ENCODE measurements at places on chromosomes 16 and 17.

DNA sequence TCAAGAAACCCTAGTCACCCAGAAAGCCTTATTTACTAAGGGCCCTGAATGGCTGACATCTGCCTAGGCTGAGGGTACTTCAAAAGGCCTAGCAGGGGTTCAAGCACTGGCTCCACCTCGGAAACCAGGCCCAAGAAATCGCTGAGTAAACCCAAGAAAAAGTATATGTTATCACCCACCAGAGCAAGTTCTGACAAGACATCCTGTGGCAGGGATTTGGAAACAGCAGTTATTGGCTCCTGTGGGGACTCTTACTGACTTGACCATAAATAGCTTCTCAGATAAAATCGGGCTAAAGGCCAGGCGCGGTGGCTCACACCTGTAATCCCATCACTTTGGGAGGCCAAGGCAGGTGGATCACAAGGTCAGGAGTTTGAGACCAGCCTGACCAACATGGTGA lies 12.2 kb downstream of the ATP6V0D1 start:
- no peak for DNase-seq

DNA sequence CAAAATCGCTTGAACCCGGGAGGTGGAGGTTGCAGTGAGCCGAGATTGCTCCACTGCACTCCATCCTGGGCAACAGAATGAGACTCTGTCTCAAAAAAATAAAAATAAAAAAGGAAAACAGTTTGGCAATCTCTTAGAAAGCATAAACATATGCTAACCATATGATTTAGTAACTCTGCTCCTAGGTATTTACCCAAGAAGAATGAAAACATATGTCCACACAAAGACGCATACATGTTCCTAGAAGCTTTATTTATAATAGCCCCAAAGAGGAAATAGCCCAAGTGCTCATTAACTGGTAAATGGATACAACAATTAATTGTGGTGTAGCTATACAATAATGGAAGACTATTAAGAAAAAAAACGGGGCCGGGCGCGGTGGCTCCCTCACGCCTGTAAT lies 18.5 kb upstream of the CDH1 start:
- no peak for DNase-seq

DNA sequence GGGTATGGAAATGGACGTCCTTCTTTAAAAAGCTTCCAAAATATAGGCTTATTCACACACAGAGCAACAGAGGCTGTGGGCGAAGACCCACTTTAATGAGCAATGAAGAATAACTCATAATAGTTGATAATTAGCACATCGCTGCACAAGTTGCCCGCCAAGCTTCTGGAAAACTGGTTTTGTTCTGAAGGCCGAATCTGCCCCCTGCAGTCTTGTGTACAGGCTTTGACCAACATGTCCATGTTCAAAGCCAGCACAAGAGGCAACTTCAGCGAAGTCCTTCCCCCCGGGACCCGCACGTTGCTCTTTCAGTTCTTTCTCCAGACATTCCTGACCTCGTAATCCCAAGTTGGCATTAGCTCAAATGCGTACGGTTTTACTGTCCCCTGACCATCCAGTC lies 73.3 kb downstream of the IRX5 start:
- DNase-seq, result no peak

DNA sequence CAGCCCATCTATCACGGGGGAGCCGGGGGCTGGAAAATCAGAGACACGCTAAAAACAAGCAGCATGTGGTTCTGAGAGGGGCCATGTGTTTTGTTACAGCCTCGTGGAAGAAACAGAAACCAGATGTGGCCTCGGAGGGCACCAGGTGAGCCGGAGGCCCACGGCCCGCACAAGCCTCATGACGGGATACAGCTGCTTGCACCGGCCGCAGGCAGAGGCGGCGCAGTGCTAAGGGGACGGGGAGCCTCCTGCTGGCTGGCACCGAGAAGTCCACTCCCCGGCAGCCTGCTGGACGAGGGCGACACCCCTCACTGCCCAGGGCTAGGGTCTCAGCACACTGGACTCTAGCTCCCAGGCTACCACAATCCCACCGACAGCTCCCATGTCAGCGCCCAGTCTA lies 19.2 kb downstream of the NDUFAF8 start:
- DNase-seq, result no peak

GRCh38 chr17:57521606-57522005 lies 223.5 kb downstream of the CCDC182 start:
- peak; percentile 100 for DNase-seq

- no peak for DNase-seq
Measured at GRCh38 chr17:54937018-54937417, 31.4 kb downstream of the COX11 start.

DNA sequence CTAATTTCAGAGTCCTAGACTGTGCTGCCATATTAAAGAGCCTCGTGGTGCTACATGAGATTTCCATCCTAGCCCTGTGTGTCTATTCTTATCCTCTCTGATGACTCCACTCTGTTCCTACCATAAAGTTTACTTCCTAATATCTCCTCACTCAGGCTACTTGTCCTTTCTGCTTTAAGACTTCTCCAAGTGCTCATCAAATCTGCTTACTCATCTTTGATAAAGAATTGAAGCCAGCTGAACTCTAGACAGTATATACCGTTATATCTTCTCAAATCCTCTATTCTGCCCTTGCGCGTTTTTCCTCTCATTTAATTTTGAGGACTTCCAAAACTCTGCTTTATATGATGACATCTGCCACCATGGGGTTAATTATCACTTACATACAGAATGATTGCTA lies 539.5 kb downstream of the HAPSTR1 start:
- DNase-seq, result no peak

DNA sequence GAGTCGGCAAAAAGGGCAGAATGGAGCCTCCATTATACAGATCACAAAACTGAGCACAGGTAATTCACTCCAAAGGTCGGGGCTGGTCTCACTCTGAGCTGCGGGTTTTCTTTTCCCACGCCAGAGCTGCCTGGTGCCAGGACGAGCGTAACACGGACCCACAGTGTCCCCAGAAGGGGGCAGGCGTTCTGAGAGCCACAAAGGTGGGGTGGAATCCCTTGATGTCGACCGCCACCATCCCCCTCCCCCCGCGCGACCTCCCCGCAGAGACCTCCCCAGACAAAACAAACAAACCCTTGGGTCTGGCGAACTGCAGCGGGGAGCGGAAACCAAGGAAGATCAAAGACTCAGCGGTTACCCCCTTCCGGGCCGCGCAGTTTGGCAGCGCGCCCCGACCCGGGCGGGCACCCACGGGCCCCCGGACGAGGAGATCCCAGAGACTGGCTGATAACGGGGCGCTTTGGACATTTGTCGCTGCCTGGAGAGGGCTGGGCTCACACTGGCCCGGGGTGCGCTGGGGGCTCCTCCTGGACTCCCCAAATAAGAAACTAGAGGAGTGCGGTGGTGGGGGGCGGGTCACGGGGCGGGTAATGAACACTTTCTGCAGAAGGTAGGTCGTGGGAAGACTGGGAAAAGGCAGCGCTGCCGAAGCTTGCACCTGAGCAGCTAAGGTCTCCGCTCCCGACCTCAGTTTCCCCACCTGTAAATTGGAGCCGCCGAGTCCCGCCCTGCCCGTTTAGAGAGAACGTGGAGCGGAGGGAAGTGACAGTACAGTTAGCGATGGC lies 664 bp upstream of the NKD1 start:
- peak; percentile 62 for DNase-seq

GRCh38 chr17:77709594-77709993 lies 248.9 kb upstream of the TNRC6C start:
- DNase-seq, result no peak

DNA sequence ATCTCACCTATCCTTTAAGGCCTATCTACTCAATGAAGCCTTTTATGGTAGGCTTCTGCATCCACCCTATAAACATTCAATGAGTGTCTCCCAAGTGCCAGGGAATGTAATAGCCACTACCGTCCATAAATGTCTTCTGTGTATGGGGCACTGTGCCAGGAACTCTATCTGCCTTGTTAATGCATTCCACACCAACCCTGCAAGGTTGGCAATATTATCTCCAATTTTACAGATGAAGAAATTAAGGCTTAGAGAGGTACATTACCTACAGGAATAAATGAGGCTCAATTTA lies 20.0 kb downstream of the MAP3K14 start:
- no peak for DNase-seq

DNA sequence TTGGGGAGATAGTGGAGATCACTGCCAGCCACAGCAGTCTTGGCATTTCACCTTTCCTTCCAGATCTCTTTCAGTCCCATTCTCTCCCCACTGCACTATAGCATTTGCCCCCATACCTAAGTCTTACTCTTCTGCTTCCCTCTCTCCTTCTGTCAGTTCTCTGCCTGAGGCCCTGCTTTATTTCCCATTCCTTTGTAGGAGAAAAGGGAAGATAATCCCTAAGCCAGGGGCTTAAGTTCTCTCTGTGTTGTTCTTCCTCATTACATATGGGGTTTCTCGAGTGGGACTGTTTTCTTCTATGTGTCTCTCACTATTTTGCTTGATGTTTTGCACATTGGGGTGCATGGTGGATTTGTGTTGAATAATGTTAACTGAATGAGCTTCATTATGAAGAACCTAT lies 6.4 kb downstream of the KDM6B start:
- DNase-seq, result peak; percentile 89

DNA sequence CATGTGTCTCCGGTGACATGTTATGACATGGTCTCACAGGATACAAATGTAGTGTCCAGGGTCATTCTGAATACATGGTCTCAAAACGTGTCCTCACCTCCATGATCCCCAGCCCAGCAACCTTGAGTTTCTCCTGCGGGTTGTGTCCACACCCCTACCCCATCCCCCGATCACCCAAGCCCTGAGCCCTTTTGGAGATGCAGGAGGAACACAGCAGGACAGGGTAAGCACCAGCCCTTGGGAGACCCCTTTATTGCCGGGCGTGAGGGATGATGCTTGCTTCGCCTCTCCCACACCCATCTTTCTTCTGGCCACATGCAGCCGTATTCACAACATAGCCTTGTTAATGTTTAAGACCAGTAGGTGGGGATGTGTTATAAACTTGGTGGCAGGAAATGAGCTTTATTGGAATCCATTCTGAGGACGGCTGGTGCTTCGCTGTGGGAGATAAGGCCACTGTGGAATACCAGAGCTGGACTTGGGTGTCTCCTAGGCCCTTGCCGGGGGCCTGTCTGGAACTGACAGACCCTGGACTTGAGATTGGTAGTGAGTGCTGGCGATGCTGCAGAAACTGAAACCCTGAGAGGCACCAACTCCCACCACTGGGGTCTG lies 5.5 kb downstream of the TMEM132E start:
- peak; percentile 76 for DNase-seq

DNA sequence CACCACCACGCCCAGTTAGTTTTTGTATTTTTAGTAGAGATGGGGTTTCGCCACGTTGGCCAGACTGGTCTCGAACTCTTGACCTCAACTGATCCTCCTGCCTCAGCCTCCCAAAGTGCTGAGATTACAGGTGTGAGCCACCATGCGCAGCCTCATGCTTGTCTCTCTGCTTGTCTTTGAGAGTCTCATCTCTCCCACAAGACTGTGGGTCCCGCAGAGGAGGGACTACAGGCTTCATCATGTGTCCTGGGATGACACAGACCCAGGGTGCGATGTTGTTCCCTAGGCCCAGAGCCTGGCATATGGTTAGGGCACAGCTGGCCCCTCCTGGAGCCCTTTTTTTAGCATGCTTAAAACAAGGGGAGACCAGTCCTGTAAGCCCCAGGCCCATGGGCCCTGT lies 101.9 kb downstream of the NDE1 start:
- no peak for DNase-seq

DNA sequence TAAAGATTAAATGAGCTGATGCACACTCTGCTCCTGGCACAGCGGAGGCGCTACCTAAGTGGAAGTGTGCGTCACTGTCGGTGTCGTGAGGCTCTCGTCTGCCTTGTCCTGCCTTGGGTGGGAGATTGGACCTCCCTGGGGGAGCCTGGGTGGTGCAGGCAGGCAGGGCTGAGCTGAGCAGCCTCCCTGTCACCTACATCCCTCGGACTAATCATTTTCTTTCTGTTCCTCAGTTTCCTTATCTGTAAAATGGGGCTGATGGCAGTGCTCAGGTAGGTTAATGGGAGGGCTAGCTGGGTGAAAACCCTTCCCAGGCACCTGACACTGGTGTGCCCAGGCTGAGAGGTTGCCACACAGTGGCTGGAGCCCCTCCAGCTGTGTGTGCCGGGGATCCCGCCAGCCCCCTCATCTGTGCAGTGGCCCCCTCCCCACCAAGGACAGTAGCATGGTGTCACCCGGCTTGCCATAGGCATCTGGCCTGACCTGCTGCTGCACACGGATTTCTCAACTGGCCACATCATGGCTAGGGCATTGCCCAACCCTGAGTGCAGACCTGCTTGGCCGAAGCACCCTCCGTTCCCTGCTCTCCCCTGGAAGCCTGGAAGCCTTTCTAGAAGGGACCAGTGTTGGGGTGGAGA lies 4.3 kb downstream of the ADCY7 start:
- no peak for DNase-seq

DNA sequence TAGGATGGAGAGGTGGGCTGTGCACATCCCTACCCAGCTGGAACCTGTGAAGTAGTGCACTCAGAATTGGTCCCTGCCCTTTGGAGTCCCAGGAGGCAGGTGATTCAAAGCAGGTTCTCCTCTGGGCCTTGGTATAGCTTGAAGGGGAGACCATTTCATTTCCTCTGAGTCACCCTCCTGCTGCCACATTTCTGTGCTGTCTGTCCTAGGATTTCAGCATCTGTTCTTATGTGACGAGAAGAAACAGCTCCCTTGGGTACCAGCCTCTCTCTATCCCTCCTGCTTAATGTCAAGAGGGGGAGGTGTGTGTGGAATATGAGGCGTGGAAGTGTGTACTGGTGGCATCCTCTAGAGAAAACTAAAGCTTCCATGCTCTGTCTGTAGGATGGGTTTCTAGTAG lies 5.0 kb upstream of the NFE2L1 start:
- peak; percentile 45 for DNase-seq

GRCh38 chr17:28268610-28269313 lies 50.2 kb upstream of the TMEM97 start:
- DNase-seq, result no peak

GRCh38 chr17:6472517-6472916 lies 28.3 kb downstream of the PIMREG start:
- no peak for DNase-seq

GRCh38 chr16:9738690-9739089 lies 443.5 kb downstream of the GRIN2A start:
- no peak for DNase-seq

DNA sequence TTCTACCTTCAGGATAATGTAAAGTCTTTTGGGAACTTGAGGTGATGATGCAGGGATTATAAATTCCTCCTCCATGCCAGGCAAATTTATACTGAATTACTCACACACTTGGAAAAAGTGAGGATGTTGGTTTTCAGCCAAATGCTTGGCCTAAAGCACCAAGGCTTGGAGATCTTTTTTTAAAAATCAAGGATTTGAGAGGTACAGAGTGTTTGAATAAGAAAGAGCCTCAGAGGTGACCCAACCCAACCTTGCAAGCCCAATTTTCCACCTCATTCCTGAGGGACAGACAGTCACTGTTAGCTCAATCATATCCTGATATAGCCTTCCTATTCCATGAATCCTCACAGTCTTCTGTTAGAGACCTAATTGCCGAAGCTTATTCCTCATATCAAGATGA lies 14.0 kb downstream of the GRIN2A start:
- DNase-seq, result no peak

All from NCI-H82 (cell line).